Cortex of kidney (tissue), 1 donor: ENCODE measurements at places on chromosomes 6 and 20.

DNA sequence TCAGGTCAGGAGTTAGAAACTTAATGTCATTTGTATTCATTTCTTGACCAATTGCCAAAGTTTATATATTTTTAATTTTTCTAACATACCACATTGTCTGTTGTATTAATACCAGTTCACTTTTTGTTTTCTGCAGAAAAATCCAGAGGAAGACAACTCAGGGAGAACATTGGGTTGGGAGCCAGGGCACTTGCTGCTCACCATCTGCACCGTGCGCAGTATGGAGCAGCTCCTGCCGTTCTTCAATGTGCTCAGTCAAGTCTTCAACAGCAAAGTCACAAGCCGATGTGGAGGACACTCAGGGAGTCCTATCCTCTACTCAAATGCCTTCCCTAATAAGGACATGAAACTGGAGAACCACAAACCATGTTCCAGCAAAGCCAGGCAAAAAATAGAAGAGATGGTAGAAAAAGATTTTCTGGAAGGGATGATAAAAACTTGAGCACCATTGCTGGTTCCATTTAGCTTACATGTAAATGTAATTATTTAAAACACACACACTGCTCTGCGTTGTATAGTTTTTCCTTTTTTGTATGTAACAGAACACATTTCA is 25.3 kb downstream of the PGM3 start:
- DNase-seq = no peak

DNA sequence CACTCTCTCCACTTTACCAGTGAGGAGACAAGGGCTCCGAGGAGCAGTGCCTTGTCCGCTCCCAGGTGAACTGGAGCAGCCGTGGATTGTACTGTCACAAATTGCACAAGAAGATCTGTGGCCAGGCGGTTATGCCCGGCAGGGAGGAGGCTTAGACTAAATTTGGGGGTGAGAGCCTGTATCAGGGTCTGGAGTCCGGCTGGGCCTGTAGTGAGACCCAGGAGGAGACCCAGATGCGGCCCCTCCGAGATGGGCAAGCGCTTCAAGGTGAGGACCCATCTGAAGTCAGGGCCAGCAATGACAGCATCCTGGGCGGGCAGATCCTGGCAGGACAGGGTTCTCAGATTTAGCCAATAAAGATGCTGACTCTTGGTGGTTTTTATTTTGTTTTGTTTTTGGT is 27.6 kb downstream of the BANF2 start:
- DNase-seq = no peak

- DNase-seq = no peak
Measured at GRCh38 chr6:111013144-111013915, 31.5 kb downstream of the RPF2 start.

GRCh38 chr6:12873691-12874090 is 157.1 kb downstream of the PHACTR1 start:
- no peak for DNase-seq

- no peak for DNase-seq
Measured at GRCh38 chr20:60817891-60818290, 434.2 kb upstream of the CDH4 start.

DNA sequence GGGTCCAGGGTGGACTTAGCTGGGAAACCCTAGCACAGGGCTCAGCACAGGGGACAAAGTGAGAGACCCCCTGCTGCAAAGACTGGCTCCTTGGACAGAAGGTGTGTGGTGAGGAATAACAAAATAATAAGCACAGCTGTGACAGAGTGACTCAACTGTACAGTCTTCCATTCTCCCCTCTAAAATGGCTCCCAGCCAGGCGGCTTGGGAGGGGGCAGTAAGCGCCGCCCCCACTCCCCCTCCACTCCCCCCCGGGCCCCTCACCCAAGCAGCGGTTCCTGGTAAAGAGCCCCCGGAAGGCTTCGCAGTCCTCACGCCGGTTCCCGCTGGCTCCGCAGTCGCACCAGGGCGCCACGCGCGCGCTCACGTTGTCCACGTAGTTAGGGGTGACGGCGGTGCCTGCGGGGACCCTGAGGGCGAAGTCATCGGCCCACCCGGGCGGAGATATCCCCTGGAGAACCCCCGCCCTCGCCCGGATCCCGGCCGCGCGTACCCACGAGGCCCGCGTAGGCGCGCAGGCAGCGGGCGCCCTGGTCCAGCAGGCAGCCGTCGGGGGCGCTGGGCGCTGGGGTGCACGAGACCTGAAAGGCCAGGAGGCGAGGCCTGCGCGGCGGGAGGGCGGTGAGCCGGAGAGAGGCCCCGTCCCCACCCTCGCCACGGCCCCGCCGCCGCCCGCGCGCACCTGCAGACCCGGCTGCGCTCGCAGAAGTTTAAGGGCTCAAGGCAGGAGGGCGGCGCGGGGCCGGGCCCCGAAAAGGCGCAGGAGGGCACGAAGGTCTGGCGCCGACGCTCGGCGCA is 2.7 kb downstream of the GFRA4 start:
- DNase-seq = no peak

GRCh38 chr6:166567107-166567506 is 19.4 kb downstream of the RAMACL start:
- DNase-seq = no peak

GRCh38 chr6:170067923-170068360 is 222.9 kb downstream of the DLL1 start:
- no peak for DNase-seq

- no peak for DNase-seq
Measured at GRCh38 chr6:125952764-125953501, 3.6 kb upstream of the HINT3 start.

DNA sequence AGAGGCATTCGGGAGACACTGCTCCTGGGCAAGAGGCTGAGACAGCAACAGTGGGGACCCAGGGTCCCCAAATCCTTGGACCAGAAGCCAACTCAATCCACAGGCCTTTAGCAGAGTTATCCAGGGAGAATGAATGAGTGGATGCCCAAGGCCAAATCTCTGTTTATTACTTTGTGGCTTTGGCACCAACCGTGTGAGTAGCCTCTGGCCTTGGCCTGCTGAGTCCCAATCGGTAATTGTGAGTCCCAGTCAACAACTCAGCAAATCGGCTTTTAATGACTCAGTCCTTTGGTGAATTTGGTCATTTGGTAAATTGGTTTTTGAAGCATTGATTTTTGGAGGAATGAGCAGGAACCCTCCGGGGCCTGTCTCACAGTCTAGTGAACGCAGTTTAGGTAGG is 29.1 kb upstream of the ECI2 start:
- DNase-seq = no peak

GRCh38 chr6:109105681-109106080 is 10.4 kb downstream of the CEP57L1 start:
- no peak for DNase-seq

DNA sequence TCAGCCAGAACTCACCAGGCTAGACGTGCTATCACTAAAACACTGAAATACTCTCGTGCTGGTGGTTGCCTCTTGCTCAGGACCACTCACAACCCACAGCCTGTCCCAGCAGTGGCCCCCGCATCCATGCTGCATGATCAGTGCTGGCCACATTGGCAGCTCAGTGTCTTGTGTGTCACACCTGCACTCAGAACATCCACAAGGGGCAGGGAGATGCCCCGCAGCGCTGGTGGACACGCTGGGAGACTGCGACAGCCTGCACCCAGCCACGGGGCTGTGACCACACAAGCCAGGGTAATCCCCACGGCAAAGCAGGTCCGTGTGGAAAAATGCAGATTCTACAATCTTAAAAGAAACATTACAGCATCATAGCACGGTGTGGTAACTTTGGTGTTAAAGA is 23.9 kb upstream of the APMAP start:
- DNase-seq = no peak

DNA sequence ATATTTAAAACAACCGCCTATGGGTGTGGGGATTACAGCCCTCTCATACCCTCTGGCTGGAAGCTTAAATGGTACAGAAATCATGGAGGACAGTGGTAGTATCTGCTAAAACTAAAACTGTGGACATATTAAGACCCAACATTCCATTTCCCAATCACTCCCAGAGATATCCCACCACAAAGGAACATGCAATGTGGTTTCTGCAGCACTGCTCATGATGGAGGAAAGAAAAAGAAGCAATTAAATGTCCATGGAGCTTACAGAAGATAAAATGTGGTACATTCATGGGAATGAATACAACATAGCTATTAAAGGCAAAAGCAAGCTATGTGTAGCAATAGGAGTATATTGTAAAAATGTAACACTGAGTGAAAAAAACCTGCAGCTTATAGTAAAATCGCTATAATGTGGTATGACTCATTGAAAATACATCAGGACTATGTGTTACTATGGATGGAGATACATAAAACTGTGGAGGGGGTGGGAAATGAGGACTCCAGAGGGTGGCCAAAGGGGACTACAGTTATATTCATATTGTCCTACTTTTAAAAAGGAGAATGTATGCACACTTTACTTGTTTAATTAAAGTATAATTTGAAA is 22.9 kb upstream of the NNAT start:
- no peak for DNase-seq

- no peak for DNase-seq
Measured at GRCh38 chr20:41200446-41201202, 63.3 kb downstream of the PLCG1 start.

DNA sequence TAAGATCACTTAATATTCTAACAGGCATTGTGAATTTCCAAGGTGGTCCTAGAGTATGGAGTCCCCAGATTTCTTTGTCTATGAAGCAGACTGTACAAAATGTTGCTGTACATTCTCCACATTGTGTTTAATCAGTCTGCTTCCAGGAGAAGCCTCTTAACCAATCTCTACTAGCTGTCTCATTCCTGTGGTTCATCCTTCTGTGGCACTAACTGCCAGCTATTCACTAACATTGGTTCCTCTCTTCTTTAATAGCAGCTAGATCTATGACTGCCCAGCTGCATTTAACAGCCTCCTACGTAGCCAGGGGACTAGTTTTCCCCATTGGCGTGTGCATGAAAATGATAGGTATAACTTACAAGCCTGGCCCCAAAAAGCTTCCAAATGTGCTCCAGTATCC is 395.4 kb downstream of the SAMD5 start:
- no peak for DNase-seq

DNA sequence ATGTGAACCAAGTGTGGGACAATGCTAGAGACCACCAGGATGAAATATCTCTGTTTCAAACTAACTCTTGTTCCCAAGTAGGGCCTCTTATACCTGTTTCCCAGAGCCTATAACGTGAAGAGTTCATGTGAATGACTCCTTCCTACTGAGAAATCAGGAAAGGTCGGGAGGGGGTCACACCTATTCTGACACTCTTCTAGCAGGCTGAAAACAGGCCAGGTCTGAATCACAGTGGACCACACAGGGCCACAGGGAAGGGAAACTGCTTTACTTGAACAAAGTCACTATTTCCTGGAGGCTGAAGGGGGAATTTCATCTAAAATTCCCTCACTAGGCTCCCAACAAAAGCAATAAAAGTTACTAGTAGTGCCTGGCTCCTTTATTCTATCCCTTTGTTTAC is 88.4 kb upstream of the BMP2 start:
- DNase-seq = no peak

DNA sequence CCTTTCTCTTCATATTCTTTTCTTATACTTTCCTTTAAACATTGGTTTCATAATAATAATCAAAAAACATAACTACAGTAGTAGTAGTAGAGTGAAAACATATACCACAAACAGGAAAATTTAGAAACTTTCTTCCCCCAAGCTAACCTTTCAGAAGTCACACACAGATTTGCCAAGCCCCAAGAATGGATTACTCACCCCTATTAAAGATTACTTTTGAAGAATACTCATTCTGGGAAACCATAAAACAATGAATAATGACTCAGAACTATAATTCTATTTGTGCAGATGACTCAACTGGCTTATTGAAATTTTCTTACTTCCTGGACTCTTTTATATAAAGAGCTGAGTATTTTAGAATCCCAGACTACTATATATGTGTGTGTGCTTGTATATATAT is 119.4 kb upstream of the GJE1 start:
- no peak for DNase-seq

- no peak for DNase-seq
Measured at GRCh38 chr6:10794239-10794638, 44.1 kb downstream of the MAK start.

DNA sequence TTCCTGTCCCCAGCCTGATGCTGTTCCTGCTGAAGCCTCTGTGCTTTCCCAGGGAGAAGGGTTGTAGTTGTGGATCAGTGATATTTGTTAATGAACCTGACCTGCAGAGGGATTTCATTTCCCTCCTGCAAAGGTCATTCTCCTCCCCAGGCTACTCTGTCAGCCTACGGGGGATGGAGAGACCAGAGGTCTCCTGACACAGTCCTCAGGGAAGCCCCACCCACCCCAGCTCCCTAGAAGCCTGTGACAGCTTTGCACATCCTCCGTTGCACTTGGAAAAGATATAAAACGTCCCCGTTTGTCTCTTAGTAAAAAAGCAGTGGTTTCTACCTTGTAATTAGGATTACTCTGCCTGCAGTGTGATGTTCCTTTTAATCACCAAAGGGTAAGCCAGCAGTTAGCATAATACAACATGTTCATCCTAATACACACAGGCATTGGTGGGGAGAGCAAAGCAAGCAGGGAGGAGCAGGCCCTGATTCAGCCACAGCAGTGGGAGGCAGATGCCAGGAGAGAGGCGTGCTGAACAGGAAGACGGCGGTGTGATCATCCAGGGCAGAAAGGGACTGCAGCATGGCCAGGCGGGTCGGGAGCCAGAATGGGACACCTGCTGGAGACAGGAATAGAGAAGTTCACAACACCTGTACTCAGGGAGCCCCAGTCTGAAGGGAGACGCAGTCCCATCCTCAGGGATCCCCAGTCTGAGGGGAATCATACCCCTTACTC is 293.5 kb downstream of the LRFN2 start:
- DNase-seq = no peak

GRCh38 chr6:141460743-141461484 is 671.8 kb upstream of the GJE1 start:
- DNase-seq = no peak

DNA sequence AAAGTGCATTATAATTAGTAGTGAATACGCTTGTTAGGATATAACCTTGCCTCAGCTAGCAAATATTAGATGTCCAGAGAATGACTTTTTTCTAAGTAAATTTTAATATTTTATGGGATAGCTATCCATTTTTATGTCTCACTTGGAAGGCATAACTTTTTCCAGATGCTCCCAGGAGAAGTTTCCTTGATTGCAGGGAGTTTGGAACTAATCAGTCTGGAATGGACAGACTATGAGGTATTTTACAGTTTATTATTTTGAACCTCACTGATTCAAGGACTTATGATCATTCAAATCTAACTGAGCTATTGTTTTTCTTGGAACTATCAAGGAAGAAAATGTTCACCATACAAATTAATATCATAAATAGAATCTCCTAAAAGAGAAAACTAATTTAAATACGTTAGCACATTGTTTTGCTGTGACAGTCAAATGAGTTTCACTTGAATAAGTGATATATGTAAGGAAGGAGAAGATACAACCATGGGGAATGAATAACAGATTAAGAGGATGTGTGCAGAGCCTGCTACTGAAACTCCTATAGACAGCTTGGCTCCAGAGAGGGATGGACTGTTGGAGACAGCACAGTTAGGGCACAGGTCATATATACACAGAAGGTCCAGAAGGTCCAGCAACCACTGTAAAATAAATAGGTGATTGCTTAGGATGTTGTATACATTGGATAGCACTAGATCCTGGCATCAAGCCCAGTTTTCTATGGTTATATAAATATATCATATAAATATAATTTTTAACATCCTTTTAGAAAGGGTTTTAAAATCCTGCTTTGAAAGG is 20.6 kb upstream of the LCA5 start:
- DNase-seq = no peak

GRCh38 chr20:3470208-3470626 is 601 bp upstream of the ATRN start:
- no peak for DNase-seq

- DNase-seq = no peak
Measured at GRCh38 chr6:36676141-36677058, 2.1 kb upstream of the CDKN1A start.

GRCh38 chr6:115783402-115784061 is 277.2 kb downstream of the FRK start:
- no peak for DNase-seq
